ENCODE measurements at places on chromosomes 2 and 18.

DNA sequence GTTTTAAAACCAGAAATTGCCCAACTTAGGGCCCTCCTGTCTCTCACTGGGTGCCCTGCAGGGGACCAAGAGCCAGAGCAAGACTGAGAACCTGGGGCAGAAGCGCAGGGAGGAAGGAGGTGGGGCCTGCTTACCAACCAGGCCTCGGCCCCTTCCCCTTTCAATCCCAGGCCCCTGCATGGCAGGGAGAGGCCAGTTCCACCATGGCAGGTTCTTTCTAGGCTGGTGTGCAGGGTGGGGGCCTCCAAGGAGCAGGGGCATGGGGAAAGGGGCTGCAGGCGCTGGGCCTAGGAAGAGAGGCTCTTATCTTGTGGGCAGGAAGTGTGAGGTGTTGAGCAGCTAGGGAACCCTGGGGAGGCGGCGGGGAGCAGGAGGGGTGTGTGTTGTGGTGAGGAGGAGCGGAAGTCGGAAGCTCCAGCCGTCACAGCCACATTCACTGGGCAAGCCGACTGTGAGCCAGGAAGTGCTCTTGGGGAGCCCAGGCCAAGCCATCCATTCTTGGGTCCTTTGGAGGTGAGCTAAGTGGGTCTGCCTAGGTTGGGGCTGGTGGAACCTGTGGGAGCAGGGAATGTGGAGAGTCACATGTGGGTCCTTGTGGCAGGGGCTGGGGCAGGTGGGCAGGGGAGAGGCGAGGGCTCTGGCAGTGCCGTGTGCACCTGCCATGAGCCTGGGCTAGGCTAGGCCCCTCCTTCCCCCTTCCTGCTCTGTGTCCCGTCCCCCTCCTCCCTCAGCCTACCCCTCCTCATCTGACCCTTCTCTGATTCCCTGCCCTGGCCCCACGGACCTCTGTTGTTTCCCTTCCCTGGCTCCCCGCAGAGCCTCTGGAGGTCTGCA lies at the start of gene PSD4:
Gene PSD4, plus strand, starts transcription at position 430 of the 834 bp plus-strand sequence. CDS start 8,486 bp downstream, outside the sequence.
- DNase-seq = no peak

- peak; percentile 29 for DNase-seq
These were observed 30.9 kb downstream of the LONRF2 start for GRCh38 chr2:100291152-100291970.

GRCh38 chr2:119697290-119698020 lies 18.5 kb downstream of the TMEM177 start:
- DNase-seq = no peak

- no peak for DNase-seq
These were observed 183.4 kb downstream of the PRKCE start for GRCh38 chr2:45834858-45835257.

GRCh38 chr18:5977022-5977421 lies 81.7 kb upstream of the TMEM200C start:
- DNase-seq = no peak

DNA sequence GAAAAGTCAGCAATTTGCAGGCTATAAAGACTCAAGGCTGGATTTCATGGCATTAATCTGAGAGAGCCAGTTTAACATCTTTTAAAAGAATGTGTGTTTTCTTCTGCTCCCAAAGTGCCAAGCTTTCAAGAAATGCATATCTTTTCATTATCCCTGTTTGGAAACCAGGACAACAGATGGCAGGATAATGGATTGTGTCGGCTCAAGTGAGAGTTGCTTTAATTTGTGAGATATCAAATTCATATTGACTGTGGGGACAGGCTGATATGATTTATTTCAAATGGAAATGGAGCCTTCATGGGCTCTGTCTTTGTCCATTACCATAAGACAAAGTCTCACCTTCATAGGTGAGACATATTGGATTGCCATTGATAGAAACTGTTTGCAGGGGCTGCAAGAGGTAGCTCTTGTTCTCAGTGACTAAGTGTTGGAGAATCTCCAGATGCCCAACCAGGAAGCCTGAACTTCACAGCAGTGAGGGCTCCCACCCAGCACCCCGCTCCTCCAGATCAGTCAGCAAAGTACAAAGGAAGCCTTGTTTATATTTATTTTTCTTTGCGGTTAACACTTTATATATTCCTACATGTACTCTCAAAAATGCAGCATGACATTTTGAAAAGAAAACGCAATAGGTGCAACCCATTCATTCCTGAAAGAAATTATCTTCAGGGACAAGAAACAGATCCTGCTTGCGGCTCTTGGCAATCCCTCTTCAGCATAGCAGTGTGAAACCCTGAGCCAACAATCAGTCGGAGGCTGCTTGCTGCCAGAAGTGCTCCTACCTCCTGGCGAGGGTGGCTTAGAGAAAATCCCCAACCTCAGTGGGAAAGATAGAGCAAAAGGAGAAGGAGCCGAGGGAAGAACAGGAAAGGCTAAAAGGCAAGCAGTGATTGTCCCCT lies 65.8 kb upstream of the ATL2 start:
- no peak for DNase-seq

DNA sequence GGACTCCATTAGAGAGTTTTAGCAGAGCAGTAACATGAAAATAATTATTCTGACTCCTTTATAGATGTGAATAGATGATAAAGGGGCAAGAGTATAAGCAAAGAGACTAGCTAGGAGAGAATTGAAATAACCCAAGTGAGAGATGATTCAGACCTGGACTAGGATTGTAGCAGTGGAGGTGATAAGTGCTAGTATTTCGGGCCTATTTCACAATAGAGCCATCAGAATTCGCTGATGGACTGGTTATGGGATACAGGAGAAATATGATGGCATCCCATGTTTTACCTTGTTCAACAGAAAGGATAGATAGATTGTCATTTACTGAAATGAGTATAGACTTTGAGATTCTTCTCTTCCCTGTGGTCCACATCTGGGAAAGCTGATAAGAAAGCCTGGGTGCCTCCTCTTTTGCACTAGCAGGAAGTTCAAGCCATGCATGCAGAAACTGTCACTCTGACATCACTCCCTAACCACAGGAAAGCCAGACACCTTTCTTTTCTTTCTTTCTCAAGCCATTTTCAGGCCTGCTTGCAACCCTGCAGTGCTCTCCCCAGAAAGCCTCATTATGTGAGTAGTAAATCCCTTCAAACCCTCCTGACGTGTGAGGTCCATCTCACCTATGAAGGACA lies 25.3 kb downstream of the DYNAP start:
- DNase-seq = no peak

DNA sequence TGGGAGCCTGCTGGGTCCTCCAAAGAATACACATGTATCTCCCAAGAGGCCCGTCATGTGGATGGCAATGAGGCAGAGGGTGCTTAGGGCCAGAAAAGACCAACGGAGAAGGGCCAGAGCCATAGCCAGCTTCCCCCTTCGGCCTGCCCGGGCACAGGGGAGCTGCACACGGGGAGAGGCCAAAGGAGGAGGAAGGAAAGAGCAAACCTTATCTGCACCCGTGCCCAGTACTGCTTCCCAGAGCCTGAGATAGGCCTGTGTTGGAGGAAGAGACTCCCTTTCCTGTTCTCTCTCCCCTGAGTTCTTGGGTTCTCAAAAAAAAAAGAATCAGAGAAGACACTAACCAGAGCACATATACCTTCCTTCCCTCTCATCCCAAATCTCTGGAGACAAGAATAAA lies 250.3 kb downstream of the ANAPC1 start:
- no peak for DNase-seq

- no peak for DNase-seq
These were observed 2.5 kb upstream of the HS6ST1 start for GRCh38 chr2:128320906-128321771.

- no peak for DNase-seq
These were observed 1225.6 kb downstream of the LRP1B start for GRCh38 chr2:140905083-140905781.

GRCh38 chr2:175251425-175252041 lies 70.0 kb upstream of the ATP5MC3 start:
- peak; percentile 27 for DNase-seq

DNA sequence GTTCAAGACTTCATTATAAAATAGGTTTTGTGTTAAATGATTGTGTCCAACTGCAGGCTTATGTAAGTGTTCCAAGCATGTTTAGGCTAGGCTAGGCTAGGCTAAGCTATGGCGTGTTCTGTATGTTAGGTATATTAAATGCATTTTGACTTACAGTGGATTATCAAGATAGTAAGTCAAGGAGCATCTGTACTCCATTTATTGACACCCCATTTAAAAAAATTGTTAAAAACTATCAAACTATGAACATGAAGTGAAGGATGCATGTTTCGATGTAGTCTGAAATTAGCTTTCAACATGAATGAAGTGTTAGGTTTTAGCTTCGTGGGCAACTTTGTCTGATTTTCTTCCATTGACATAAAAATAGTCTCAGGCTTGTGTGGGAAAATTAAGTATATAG lies 290.5 kb downstream of the PARD3B start:
- no peak for DNase-seq

- no peak for DNase-seq
These were observed 16.3 kb upstream of the GTF2A1L start for GRCh38 chr2:48601349-48601748.

- no peak for DNase-seq
These were observed 126.4 kb downstream of the SMAD7 start for GRCh38 chr18:48824231-48824970.

DNA sequence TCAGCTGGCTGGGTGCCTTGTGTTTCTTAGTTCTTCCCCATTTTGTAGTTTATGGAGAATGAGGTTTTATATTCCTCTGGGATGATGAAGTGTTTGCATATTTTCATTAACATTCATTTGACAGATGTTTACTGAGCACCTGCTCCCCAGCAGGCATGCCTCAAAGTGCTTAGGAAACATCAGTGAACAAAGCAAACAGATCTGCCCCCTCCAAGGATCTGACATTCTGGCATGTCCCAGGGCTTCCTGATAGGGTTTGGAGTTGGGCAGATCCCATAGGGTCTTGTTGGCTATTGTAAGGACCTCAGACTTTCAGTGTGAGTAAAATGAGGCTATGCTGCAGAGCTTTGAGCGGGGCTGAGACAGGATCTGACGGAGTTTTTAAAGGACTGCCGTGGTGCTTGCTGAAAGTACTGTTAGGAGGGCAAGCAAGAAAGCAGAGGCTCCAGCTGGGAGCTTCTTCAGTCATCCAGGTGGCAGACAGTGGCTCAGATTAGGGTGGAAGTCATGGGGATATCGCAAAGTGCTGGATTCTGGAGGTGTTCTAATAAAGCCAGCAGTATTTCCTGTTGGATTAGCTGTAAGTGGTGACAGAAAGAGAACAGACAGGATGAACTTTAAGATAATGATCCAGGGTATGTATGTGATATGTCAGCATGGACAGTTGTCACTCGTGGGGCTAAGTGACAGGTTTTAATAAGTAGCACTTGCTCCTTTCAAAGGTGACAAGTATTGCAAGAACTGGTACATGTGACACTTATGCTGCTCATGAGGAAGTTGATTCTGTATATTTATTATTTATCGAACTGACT lies 11.3 kb upstream of the IAH1 start:
- no peak for DNase-seq

- DNase-seq = no peak
These were observed 77.0 kb downstream of the ANTXR1 start for GRCh38 chr2:69089998-69090397.

- no peak for DNase-seq
These were observed 117.6 kb upstream of the FOSL2 start for GRCh38 chr2:28274911-28275685.

- no peak for DNase-seq
These were observed 55.1 kb upstream of the GCFC2 start for GRCh38 chr2:75765798-75766197.

DNA sequence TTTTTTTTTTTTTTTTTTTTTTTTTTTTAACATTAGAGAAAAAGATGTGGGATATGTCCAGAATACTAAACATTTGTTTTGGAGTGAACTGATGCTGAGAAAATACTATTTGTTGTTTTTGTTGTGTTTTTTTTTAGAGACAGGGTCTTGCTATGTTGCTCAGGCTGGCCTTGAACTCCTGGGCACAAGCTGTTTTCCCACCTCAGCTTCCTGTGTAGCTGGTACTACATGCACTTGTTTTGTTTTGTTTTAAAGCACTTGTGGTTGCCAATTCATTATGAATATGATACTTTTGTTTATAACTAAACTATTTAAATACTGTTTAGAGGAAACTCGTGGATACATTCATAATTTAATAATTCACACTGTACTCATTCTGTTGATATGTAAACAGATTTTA lies 33.4 kb upstream of the DYSF start:
- DNase-seq = no peak

DNA sequence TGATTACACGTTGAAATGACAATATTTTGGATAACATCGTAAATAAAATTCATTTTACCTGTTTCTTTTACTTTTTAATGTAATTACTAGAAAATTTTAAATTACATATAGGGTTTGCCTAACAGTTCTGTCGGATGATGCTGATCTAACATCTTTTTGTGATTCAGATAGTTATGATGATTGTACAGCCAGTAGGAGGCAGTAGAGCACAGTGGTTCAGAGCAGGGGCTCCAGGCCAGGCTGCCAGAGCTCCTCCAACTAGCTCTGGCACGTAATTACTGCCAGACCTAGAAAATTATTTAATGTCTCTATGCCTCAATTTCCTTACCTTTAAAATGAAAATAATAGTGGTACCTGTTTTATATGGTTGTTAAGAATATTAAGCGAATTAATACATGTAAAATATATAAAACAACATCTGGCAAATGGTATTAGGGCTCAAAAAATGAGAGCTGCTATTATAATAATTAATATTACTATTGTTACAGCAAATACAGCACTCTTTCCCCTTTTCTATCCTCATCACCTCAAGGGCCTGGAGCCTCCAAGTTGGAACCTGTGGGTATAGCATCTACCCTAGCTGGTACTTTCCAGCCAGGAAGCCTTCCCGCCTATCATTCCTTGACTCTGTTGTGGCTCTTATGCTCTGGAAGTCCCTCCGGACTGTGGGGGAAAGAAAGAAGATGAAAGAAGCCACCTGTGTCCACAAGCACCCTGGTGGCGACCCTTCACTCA lies 47.7 kb upstream of the PLA2R1 start:
- DNase-seq = peak; percentile 29

DNA sequence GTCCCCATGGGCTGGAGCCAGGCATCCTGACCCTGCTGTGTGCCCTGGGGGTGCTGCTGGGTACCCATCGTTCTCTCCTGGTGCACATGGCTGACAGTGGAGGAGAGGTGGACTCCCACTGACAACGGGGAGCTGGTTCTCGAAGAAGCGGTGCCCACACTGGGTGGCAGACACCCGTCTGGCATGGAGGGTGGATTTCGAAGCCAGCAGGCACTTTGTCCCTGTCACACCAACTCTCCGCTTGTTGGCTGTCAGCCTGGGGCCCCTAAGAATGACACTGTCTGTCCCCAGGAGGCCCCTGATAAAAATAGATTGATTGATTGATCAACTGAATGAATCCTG lies 55.4 kb downstream of the RTP5 start:
- no peak for DNase-seq

DNA sequence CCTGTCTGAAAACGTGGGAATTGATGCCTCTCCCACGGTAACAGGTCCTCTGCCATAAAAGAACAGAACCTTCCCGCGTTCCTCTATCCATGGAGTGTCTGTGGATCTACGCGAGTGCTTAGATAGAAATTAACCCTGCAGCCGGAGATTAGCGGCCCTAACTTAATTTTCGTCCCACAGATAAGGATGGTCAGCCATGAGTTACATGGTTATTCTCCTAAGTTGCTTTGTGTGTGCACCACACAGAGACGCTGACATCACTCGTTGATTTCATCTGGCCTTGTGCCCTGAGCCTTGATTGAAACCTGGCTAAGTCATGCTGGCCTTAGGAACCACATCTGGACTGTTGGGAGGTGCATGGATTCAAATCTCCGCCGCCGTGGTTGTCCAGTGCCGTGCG lies 132.1 kb downstream of the GBX2 start:
- no peak for DNase-seq
